ENCODE measurements at places on chromosomes 1 and 21. TPM values are rescaled to one million over a fixed set of nuclear protein-coding genes. Genes with fewer than 3 reads are reported as not detected.

The PHTF1 gene
- 28.1 TPM for polyA plus RNA-seq

The LRRC3 gene
- not detected for polyA plus RNA-seq

The PDPN gene
- polyA plus RNA-seq = not detected

The MMP23B gene
- 22.3 TPM for polyA plus RNA-seq

The TLR5 gene
- 1.0 TPM for polyA plus RNA-seq

The ADCY10 gene
- polyA plus RNA-seq = not detected

DNA sequence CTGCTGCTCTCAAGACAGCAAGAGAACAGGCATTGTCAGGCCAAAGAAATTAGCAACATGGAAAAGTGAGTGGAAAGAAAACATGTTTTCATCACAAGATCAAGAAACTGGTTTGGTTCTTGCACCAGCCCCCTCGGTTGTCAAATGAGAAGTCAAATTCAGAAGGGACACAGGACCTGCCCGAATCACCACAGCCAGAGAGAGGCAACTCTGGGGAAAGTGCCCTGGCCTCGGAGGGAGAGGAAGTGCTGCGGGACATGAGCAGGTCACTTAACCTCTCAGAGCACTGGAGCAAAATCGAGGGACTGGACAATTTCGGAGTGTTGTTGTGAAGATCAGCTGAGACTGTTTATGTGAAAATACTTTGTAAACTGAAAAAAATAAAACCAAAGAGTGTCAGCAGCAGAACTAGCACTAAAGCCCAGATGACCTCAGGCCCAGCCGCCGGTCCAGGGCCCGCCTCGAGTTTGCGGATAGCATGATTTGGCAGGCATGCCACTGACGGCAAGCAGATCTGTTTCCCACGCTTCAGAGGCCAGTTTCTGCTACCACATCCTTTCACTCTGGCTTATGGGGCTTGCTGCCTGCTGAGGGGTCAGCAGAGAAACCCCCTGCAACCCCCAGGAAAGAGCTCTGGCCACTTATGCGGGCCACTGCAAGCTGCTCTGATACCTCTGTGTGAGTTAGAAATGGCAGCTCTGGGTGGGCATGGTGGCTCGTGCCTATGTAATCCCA is 32.1 kb downstream of the CD247 start:
- peak overlapping the region; percentile 87 for H3K4me3 ChIP-seq
- H3K27me3 ChIP-seq = peaks cover 35% of the 10 kb centered on the region
- peak; percentile 91 for DNase-seq

DNA sequence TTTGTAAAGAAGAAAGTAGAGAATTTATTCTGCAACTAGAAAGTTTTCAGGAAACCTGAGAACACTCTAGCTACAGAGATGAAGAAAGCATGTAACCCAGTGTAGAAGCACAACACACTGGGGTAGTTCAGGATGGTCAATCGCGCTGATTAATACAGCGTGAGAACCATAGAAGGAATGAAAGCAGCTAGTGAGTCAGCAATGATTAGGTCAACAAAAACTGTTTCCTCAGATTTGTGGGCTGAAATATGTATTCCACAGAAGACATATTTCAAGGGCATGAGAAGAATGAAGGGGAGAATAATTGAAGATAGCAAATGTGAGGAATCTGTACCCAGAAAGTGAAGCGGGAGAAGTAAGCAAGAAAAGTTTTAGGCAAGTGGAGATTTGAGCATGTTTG is 97.8 kb upstream of the ADGRL2 start:
- no peak for DNase-seq
- H3K27me3 ChIP-seq = no peaks in the 10 kb centered on the region
- no peaks in the 10 kb centered on the region for H3K4me1 ChIP-seq

- peaks cover 2% of the 10 kb centered on the region for H3K27me3 ChIP-seq
- no peak for DNase-seq
- H3K4me3 ChIP-seq = no peak overlapping the region
- peaks cover 5% of the 10 kb centered on the region for H3K36me3 ChIP-seq
Measured at GRCh38 chr1:169565335-169566271, 20.7 kb downstream of the F5 start.

DNA sequence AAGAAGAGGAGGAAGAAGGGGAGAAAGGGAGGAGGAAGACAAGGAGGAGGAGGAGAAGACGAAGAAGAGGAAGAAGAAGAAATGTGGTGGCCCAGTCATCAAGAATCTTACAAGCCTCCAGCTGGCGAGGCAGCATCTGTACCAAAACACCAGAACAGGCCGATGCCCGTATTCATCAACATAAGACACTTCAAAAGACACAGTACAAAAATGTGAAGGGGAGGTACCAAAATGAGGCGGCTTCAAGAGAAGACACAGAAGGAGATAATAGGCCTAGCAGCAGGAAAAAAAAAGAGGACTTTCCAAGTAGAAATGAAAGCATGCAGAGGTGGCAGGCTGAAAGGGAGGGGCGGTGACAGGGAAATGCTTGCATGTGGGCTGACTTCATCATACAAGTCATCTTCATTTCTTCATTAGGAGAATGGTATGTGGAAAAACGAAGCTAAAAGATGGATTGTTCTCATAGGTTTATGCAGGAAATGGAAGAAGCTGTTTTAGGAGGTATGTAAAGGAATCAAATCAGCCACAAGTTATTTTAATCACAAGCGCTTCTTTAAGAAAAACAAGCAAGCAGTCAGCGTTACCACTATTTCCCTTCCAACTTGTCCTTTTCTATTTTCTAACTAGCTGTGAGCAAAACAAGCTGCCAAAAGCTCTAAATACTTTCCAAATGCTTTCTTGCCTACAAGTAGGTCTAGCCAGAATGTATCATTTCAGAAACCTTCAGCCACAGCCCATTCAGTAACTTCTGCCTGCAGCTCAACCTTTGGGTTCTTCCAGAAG is 192.3 kb downstream of the SLC45A1 start:
- no peak for DNase-seq
- no peaks in the 10 kb centered on the region for H3K27me3 ChIP-seq
- H3K36me3 ChIP-seq = peaks cover 18% of the 10 kb centered on the region
- no peak overlapping the region for H3K4me3 ChIP-seq
- H3K4me1 ChIP-seq = peaks cover 21% of the 10 kb centered on the region
- H3K27ac ChIP-seq = no peak overlapping the region

GRCh38 chr1:8465692-8466091 is 147.8 kb downstream of the SLC45A1 start:
- H3K4me1 ChIP-seq = peaks cover 16% of the 10 kb centered on the region
- no peak overlapping the region for H3K4me3 ChIP-seq
- H3K27me3 ChIP-seq = peaks cover 4% of the 10 kb centered on the region
- no peak overlapping the region for H3K27ac ChIP-seq

GRCh38 chr1:14949270-14949835 is 204.2 kb upstream of the TMEM51 start:
- H3K4me1 ChIP-seq = no peaks in the 10 kb centered on the region
- DNase-seq = no peak
- no peak overlapping the region for H3K4me3 ChIP-seq

GRCh38 chr1:192831706-192832355 is 23.0 kb downstream of the RGS2 start:
- peaks cover 12% of the 10 kb centered on the region for H3K27me3 ChIP-seq
- H3K4me1 ChIP-seq = no peaks in the 10 kb centered on the region
- H3K36me3 ChIP-seq = no peaks in the 10 kb centered on the region
- no peak for DNase-seq
- no peak overlapping the region for H3K27ac ChIP-seq
- H3K4me3 ChIP-seq = no peak overlapping the region

DNA sequence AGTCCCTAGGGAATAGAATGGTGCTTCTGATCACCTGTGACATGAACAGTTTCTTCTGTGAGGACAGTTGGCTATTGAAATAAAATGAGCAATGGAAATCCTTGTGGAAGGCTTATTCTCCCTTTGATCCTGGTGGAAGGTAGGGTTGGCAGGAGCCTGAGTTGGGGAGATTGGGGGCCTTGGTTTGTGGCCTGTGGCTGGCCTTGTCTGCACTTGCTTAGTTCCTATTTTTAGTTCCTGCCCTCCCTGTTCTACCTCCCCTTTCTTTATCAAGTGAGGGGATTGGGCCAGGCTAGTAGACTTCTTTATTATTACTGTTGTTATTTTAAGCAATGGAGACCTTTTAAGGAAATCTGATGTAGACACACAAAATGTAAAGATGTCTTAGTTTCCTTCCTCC is 8.2 kb downstream of the DMRTB1 start:
- no peaks in the 10 kb centered on the region for H3K36me3 ChIP-seq
- peaks cover 2% of the 10 kb centered on the region for H3K27me3 ChIP-seq
- DNase-seq = no peak
- no peaks in the 10 kb centered on the region for H3K4me1 ChIP-seq
- no peak overlapping the region for H3K27ac ChIP-seq
- no peak overlapping the region for H3K4me3 ChIP-seq

DNA sequence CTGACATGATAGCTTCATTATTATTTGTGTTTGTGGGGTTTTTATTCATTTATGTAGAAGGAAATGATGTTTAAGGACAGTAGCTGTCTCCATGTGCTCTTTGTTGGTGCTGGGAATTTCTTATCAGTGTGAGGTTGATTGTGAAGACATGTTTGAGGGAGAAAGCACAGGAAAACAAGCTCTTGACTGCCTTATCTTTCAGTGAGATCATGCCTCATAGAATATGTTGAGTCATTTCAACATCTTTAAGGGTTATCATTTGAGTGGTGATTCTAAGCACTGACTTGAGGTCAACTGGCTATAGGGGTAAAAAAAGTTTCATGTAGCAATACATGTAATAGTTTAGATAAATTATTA is 405.1 kb upstream of the ADAMTS5 start:
- no peak overlapping the region for H3K27ac ChIP-seq
- no peaks in the 10 kb centered on the region for H3K4me1 ChIP-seq
- H3K27me3 ChIP-seq = no peaks in the 10 kb centered on the region
- DNase-seq = no peak
- no peaks in the 10 kb centered on the region for H3K36me3 ChIP-seq

DNA sequence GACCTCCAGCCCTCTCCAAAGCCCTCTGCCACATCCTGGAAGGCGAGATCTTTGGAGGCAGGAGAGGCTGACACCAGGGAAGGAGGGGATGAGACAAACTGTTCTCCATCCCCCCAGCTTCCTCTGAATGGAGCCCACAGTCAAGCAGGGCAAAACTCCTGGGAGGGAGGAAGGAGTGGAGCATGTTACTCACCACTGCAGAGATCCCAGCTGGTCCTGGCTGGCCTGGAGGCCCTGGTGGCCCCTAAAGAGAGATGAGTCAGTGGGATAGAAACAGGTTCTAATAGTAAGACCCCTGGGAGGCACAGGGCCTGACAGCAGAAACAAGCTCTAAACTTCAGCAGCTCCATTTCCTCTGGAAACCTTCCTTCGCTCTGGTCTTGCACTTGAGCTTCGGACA is 14.0 kb upstream of the PEF1 start:
- H3K4me1 ChIP-seq = no peaks in the 10 kb centered on the region
- DNase-seq = no peak
- peaks cover 5% of the 10 kb centered on the region for H3K27me3 ChIP-seq
- H3K27ac ChIP-seq = no peak overlapping the region

Data from immature natural killer cell (primary cell).